ENCODE measurements at places on chromosomes 5 and 9.

DNA sequence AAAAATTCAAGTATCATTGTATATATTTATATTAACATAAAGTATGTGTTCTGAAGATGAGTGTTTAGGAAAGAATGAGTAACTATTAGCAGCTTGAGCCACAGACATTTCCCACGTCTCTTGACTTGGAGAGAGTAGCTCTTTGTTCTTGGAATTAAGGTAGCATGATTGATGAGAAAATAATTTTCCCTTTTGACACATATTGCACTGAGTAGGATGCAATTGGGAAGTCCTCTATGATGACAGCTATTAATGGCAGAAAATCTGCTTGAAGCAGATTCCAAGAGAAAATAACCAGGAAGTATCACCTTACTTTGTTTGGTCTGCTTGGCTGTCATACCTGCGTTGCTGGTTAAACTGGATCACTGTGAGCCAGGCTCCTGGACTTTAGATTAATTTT is 204.8 kb downstream of the TLE4 start:
- no peak for DNase-seq

DNA sequence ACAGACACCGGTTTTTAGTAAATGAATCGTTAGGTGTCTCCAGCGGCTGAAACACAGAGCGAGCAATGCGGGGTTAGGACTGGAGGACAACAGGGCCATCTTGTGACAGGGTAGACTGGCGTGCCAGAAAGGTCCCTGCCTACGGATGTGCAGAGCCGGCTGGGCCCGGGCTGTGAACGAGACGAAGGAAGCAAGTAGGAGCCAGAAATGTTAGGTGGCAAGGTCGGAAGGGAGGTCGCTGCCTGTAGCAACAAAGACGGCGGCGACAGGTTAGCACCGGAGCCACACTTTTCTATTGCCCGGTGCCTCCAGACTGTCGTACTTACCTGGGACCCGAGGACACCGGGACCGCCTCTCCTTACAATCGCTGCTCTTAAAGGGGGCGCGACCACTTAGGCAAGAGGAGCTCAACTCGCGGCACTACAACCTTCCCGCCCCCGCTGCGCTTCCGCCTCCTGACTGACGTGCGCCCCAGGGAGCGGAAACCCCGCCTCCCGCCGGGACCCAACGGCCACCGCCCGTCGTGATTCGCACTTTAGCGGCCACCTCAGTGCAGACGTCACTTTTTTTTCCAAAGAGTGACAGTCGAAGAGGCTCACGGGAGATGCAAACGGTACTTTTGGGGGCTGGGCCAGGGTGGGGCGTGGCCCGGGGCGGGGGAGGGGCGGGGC is at the start of gene INIP:
Gene INIP (minus strand): TSS at position 457 of the 671 bp plus-strand sequence. CDS start 1,632 bp downstream, outside the sequence.
- DNase-seq: peak; percentile 98

DNA sequence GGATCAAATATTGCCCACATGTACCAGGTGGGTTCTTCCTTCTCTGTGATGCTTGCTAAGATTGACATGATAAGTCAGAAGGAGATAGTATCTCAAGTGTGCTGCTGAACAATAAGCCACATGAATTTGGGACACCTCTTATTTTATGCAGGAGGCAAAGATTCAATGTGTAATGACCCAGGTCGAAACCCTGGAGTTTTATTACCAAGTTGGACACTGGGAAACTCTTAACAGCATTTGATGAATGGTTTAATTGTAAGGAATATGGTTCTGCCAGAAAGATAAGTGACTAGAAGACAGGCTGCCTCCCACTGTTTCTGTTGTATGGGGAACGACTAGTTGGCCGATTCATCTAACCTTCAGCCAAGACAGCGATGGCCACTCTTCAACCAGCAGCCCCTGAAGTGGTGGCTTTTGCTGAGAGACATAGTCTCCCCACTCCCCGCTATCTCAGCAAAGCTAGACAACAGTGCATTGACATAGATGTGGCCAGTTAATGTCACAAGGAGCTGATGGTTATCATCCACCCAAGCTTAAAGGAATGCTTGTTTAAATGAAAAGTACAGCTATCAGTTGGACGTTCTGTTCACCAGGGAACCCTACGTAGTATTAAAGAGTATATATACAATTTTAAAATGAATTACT is 407.7 kb downstream of the KDM4C start:
- no peak for DNase-seq

GRCh38 chr5:127386557-127386956 is 96.0 kb downstream of the MEGF10 start:
- no peak for DNase-seq

GRCh38 chr9:124187311-124187710 is 70.4 kb upstream of the NEK6 start:
- DNase-seq: no peak

Measured in RKO (cell line).